Stimulated activated CD8-positive, alpha-beta memory T cell treated with anti-CD3 and anti-CD28 coated beads, Interleukin-7, amount 100 ng/mL, for 1 hour (primary cell): ENCODE measurements at places on chromosomes 2 and 18.

- no peak for DNase-seq
Measured at GRCh38 chr2:111665551-111666116, 218.4 kb downstream of the ANAPC1 start.

- DNase-seq, result no peak
Measured at GRCh38 chr18:28584731-28585130, 407.8 kb upstream of the CDH2 start.

GRCh38 chr18:76791106-76791505 lies 31.3 kb upstream of the ZNF236 start:
- DNase-seq, result no peak

- no peak for DNase-seq
Measured at GRCh38 chr2:30216157-30216556, 15.2 kb upstream of the LBH start.

DNA sequence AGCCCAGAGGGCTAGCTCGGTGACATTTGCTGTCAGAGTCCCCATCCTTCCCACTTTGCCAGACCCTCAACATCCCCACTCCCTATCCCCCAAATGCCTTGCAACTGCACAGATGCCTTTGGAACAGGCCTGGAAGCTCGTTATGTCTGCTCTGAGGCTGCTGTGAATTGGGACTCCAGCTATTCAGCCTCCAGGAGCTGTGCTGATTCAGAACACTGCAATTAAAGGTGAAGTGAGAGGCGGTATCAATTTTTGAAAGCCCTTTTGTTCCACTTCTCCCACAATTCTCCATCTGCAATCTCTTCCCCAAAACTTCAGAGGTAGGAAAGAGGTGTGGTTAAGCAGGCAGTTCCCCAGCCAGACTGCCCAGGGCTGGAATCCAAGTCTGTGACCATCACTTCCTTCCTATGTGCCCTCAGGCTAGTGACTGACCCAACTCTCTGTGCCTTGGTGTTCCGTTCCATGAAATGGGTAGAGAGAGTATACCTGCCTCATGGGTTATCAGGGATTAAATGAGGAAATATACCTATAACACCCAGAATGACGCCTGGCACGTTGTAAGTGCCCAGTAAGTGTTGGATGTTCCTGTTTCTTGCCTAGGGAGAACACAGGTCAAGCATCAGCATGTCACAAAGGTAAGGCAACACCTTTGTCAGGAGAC lies 17.5 kb downstream of the NOSTRIN start:
- DNase-seq, result no peak

DNA sequence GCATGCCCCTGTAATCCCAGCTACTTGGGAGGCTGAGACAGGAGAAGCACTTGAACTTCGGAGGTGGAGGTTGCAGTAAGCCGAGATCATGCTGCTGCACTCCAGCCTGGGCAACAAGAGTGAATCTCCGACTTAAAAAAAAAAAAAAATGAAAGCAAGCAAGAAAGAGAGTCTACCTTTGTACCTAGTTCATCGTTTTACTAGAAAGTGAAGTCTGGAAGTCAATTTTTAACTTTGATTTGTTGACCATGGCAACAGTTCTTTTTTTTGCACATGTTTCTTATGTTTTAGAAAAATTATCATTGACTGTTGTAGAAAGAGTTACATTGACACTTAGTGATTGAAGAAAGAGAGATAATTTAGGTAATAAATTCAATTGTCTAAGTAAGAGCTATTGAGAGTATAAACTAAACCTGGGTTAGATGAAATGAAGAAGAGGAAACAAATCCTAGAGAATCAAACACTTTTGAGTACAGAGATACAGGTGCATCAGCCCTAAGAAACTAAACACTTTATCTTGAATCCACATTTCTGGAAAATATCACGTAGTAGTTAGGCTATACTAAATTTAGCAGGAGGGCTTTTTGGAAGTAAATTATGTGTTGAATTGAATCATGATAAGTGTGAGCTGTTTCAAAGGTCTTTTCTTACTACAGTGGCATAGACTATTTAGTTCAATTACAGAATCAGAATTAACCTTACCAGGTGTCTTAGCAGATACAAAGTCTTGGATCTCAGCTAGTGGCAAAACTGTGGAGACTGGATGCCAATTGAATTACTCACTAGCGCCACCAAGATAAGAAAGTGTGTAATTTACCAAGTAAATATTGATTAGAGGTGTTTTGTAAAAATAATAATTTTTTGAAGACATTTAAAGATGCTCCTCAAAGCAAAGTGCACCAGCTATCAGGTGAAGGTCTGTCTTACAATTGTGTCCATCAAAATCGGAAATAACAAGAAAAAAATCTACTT lies 303.4 kb upstream of the NRXN1 start:
- no peak for DNase-seq

- no peak for DNase-seq
Measured at GRCh38 chr18:13382366-13382953, 163.9 kb downstream of the LDLRAD4 start.

- DNase-seq, result no peak
Measured at GRCh38 chr2:224876522-224876921, 160.4 kb upstream of the CCDC195 start.

GRCh38 chr2:218003281-218003944 lies 618 bp upstream of the TNS1 start:
- no peak for DNase-seq

DNA sequence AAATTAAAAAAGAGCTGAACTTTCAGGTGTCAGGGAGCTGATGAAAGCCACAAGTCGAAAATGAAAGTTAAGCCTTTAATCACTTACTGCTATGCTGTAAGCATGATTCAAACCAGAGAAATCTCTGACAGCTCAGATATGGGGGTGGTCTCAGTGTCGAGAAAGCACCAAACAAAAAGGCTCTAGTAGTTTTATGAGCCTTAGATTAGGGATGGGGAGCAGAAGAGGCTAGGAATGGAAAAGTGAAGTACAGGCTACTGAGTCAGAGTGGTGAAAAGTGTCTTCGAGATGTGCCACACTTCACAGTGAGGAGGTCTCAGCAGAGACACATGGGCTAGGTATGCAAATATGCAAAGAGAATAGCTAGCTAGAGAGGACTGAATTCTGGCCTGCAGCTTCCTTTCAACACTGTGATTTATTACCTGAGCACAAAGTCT lies 482.2 kb downstream of the SPAG16 start:
- DNase-seq, result no peak

- DNase-seq, result no peak
Measured at GRCh38 chr2:98241592-98241991, 104.7 kb upstream of the CNGA3 start.

GRCh38 chr18:58045242-58046092 lies 1.4 kb downstream of the NEDD4L start:
- DNase-seq, result no peak

DNA sequence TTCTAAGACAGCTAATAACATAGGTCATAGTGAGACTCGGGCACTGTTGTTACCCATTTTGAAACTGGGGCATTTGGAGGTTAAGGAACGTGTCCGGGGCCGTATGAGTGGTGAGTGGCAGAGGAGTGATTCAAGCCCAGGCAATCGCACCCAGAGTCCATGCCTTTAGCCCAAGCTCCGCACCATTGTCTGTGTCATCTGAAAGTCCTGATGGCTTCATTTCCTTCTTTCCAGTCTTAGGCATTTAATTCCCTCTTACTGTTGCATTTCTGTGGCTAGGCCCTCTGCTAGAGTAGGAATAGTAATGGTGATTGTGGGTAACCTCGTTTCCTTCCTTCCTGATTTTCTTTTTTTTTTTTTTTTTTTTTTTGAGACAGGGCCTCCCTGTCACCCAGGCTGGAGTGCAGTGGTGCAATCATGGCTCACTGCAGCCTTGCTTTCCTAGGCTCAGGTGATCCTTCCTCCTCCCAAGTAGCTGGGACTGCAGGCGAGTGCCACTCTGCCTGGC lies 49.8 kb upstream of the ASB1 start:
- DNase-seq, result no peak

- no peak for DNase-seq
Measured at GRCh38 chr2:24110660-24111303, 12.4 kb downstream of the PFN4 start.

DNA sequence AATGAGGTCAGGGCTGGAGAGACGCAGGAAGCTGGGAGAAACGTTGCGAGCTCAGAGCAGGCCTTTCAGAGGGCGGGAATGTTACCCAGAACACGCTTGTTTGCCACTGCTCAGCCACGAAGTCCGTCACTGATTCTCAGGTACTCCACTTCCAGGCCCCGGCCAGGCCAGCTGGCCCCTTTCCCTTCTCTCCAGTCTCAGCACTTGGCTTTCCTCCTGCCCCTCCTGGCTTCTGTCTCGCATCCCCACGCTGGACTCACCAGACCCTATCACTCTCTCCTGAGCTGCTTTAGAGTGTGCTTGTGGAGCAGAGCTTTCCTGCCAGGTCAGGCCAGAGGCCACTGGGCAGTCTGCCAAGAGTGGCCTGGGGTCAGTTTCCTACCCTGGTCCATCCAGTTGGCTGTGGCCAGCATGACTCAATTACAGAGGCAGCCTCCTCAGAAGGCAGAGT lies 151.4 kb downstream of the TWIST2 start:
- no peak for DNase-seq

- DNase-seq, result no peak
Measured at GRCh38 chr18:8106603-8107002, 502.6 kb upstream of the RAB12 start.

GRCh38 chr2:199744724-199745123 lies 106.3 kb downstream of the FTCDNL1 start:
- no peak for DNase-seq

- DNase-seq, result no peak
Measured at GRCh38 chr2:50116096-50117010, 915.6 kb downstream of the NRXN1 start.

DNA sequence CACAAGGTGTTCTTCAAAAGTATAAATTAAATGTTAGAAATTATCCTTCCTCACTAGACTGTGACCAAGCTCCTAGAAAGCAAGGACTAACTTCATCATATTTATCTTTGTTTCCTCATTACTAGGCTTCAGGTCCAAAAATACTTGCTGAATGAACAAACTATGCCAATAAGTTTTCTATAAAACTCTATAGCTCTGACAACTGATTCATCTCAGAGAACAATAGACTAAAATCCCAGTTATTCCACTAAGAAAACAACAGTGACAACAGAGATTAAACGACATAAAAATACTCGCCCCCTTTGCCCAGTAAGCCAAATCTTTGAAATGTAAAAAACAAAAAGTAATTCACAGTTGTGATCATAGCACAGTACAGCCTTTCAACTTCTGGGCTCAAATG lies 13.6 kb downstream of the TLK1 start:
- no peak for DNase-seq

GRCh38 chr18:35192415-35192814 lies 48.4 kb upstream of the ZNF397 start:
- no peak for DNase-seq

GRCh38 chr2:173874894-173875237 lies 90.3 kb downstream of the SP3 start:
- no peak for DNase-seq

GRCh38 chr2:51224790-51225189 lies 192.9 kb upstream of the NRXN1 start:
- DNase-seq, result no peak

GRCh38 chr2:173891315-173892037 lies 73.7 kb downstream of the SP3 start:
- no peak for DNase-seq

DNA sequence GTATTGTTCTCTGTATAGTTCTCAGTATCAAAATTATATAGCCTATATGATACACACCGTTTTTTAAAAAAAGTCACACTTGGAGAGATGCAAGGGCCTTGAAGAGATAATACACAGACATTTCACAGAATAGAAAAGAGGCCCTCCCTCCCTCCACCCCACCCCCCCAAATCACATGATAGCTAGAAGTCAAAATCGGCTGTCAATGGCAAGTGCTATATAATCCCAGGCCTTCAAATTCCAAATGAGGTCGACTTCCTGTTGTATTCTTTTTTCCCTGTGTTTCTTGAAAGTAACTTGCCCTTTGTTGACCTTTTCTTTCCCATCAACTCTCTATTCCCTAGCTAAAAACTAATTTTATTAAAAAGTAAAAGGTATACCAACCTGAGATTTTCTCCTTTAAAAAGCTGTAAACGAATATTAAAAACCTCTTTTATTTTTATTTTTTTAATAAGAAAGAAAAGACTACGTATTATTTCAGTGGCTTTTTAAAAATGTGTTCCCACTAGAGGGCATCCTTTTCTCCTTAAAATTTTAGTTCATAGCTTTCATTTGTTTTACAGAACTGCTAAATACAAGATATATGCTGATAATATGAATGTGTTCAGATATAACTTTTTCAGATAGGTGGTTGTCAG lies 46.6 kb downstream of the KCMF1 start:
- DNase-seq, result no peak

DNA sequence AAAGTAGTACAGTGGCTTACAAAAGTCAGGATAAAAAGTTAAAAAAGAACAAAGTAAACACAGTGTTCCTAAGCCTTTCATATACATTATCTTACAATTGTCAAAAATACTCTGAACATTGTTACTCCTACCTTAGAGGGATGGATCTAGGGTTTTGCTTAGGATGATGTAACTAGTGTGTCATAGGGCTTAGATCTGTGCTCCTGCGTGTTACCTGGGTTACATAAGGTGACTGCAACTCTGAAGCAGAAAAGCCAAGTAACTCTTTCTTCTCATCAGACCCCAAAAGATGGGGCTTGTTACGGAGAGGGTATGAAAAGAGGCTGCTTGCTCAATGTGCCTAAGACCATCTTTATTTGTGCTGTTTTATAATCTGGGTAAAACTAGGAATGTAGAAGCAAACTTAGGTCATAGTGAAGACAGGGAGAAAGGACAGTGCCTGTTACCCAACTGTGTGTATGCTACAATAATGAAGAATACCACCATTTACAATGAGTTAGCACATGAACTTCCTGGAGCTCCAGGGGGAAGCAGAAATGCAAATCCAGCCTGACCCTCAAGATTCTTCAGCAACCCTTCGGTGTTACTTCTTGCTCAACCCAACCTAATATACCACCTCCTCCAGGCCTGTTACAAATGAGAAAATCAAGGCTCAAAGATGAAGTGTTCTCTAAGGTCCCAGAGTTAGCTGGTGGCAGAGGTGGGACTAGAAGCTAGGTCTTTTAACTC lies 42.0 kb upstream of the STK17B start:
- DNase-seq, result no peak

DNA sequence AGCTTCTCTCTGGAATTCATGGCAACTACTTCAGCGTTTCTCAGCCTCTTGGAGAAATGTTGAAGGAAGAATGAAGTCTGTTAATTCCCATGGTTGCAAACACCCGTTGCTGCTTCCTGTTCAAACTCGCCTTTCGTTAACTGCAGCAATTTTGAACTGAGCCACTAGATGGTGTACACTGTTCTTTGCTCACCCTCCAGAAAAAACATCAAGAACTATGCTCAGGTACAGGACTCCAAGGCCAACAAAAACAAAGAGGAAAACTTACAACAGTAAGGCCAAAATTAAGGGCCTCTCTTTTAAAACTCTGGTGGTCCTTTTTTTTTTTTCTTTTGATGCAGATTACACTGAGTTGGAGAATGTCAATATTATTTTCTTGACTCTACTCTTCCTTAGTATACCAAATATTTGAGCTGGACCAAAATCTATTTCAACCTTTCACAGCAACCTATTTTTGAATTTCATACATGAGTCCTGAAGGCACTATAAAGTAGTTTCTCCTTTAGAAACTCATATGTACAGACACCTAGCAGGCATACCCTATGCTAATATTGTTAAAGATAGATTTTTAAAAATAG lies 58.2 kb downstream of the KLHL14 start:
- DNase-seq, result no peak

GRCh38 chr18:62196079-62196478 lies 9.0 kb downstream of the RELCH start:
- no peak for DNase-seq
